ENCODE measurements at places on chromosomes 4 and X.

GRCh38 chr4:174697202-174697601 is 131.8 kb downstream of the GLRA3 start:
- DNase-seq = no peak

GRCh38 chrX:119423631-119424030 is 24.5 kb downstream of the SLC25A43 start:
- DNase-seq = no peak

- no peak for DNase-seq
Measured at GRCh38 chr4:148810461-148810860, 368.2 kb upstream of the NR3C2 start.

DNA sequence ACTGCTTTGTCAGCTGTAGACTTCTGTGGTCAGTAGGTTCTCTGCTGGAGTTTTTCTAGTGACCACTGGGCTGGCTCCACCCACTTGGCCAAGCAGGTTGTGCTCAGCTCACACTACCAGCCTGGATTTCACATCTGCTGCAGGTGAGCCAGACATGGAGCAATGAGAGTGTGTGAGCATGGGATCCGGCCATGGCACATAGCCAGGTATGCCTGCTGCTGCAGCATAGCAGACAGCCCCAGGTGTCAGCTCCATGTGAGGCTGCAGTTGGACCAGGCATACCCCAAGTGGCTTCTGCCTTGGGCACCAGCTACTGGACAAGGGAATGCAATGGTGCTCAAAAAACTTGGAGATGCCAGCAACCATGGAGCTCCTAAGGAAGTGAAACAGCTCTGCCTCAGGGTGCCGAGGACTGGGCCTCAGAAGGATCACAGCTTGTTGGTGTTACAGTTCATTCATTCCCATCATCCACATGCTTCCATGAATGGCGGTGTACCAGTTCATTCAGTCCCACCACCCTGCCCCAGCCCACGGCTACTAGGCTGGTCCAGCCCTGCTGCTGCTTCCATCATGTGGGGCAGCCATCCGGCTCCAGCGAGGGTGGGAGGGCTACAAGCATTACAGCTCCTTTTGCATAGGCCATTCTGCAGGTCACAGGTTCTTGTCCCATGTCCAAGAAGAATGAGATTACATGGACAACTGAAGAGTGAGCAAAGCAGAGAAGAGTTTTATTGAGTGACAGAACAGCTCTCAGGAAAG is 389.1 kb upstream of the PCDH7 start:
- no peak for DNase-seq

- no peak for DNase-seq
Measured at GRCh38 chr4:152247271-152247975, 288.5 kb downstream of the FBXW7 start.

Measured in M059J (cell line).